ENCODE measurements at places on chromosomes 16 and 17. TPM values are rescaled to one million over a fixed set of nuclear protein-coding genes. Genes with fewer than 3 reads are reported as not detected.

The CCL17 gene
- not detected for total RNA-seq

The CBX8 gene
- total RNA-seq: 3.2 TPM

The MPV17L gene
- 1.3 TPM for total RNA-seq

The KRTAP16-1 gene
- total RNA-seq: not detected

The PDE6G gene
- not detected for total RNA-seq

GRCh38 chr17:70544317-70544716 is 375.0 kb downstream of the KCNJ2 start:
- no peak for DNase-seq

GRCh38 chr16:17225541-17225940 is 245.2 kb downstream of the XYLT1 start:
- DNase-seq: no peak

- no peak for DNase-seq
These were observed 329.2 kb downstream of the HS3ST3B1 start for GRCh38 chr17:14630046-14630445.

DNA sequence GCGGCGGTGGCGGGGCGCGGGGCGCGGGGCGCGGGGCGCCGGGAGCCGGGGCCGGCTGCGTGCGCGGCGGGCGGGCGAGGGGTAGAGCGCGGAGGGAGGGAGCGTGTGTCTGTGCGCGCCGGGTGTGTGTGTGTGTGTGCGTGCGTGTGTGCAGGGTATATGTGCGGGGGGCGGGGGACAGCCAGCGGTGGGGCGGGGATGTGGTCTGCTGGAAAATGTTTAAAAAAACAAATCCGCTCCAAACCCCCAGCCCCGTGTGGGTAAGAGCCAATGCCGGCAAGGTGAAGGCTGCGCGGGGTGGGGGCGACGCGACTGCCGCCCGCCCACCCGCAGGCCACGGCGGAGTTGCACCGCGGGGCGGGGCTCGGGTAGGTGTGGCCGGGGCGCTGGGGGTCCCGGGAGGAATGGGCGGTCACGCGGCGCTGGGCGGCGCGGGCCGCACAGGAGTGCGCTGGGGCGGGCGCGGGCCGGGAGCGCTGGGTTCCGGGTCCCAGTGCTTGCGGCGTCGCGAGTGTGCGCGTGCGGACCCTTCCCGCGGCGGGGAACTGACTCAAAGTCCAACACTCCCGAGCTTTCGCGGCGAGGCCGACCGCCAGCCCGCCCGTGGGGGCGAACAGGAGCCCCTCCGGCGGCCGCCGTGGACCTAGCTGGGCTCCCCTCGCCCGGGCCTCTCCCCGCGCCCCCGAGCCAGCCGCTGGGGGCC is at the start of gene CYGB:
TSS of gene CYGB (minus strand) at position 132 of the 703 bp plus-strand sequence. CDS start 167 bp downstream, outside the sequence.
- peak; percentile 86 for DNase-seq

Measured in fibroblast of villous mesenchyme (primary cell).